ENCODE measurements at places on chromosomes 1 and 21. TPM values are rescaled to one million over a fixed set of nuclear protein-coding genes. Genes with fewer than 3 reads are reported as not detected.

Gene C1orf115
- total RNA-seq: 3.5 TPM

Gene SLC9C2
- not detected for total RNA-seq

GRCh38 chr1:158830904-158831507 lies at the start of gene MNDA:
Gene MNDA, plus strand, starts transcription at chr1:158831351. Its CDS starts 10,803 bp downstream, at chr1:158842154.
- DNase-seq: no peak

DNA sequence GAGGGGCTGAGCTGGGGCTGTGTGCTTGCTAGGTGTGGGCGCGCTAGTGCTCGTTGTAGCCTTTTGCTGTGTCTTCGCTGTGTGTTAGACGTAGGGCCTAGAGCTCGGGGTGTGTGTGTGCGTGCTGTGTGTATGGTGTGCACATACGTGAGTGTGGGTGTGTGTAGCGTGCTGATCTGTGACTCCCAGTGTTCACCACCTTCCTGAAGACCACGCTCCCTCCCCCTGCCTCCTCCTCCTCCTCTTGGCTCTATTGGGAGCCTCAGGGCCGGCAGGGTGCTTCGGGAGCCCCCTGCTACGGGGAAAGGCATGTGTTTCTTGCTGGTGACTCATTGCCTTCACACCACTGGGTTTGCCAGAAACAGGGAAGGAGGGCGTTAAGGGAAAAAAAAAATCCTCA lies 9.4 kb upstream of the KCNC4 start:
- no peak for DNase-seq

GRCh38 chr1:24986372-24986965 lies 56.4 kb upstream of the RUNX3 start:
- peak; percentile 19 for DNase-seq

DNA sequence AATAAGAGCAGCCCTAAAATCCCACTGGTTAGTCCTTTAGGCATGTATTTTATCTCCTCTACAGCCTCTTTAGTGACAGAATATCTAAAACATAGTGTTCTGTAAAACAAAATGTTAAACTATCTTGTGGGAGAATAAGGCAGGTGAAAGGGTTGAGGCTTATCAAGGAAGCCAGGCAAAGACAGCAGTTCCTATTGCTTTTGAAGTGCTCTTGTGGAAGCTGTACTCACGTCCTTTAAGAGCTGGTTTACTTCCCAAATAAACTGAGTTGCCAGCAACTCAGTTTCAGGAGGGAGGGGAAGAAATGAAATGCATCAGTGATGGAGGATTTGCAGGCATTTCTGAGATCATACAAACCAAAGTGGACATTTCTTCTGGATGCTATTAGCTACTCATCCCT lies 529.6 kb upstream of the ZRANB2 start:
- no peak for DNase-seq

DNA sequence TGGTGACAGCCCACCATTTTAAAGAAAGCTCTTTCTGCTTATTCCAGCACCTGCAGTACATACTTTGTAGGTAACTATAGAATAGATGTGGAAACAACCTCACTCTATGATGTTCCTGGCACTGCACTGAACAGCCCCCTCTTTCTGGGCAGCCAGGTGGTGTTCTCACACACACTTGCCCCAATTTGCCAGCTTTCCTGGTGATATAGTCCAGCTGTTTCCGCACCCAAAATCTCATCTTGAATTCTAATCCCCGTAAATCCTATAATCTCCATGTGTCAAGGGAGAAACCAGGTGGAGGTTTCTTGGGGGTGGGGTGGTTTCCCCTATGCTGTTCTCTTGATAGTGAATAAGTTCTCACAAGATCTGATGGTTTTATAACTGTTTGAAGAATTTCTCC lies 102.2 kb downstream of the FCRL5 start:
- DNase-seq: no peak
